ENCODE measurements at places on chromosomes 2 and 18.
A peak's percentile ranks its signal among the peaks of the same experiment; 100 is the strongest.

GRCh38 chr2:162063281-162063680 is 10.7 kb downstream of the DPP4 start:
- DNase-seq = peak; percentile 24

GRCh38 chr2:48247206-48247605 is 282.7 kb upstream of the STON1 start:
- DNase-seq = no peak

DNA sequence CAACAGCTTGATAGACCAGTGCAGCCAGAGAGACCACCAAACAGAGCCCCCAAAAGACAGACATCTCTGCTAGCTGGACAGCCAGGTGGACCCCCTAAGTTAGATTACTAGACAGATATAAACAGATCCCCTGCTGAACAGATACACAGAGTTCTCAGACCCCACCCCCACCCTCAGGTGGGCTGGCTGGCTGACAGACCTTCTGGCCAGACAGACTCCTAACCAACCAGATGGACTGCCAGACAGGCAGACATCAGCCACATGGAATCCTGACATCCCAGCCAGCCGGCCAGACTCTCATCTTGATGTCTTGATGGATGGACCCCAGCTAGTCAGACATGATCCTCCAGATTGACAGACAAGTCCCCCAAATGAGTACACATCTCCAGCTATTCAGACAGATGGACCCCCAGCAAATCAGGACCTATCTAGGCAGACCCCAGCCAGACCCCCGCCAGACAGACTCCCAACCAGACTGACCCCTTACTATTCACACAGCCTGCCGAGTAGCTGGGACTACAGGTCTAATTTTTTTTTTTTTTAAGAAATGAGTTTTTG is 18.0 kb downstream of the PTPN18 start:
- DNase-seq = no peak

GRCh38 chr18:598124-598589 is 1.4 kb downstream of the CLUL1 start:
- no peak for DNase-seq

- no peak for DNase-seq
Measured at GRCh38 chr2:62525549-62526269, 19.7 kb upstream of the TMEM17 start.

DNA sequence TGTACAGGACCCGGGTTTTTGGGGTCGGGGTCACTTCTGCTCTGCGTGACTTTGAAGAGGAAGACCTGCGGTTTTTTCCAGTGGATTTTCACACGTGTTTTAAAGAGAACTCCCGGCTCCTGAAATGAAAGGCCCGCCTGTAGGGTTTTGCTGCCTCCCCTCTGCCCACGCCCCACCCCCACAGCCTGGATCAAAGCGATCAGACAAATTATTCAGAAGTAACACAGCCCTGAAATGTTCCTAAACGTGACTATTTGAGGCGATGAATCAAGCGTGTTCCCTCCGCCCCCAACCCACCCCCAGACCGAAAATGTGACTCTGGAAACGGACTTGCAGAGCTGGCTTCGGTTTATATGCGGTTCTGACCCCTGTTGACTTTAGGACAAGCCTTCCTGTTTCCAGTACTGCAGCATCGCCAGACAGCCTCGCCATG is 28.7 kb upstream of the SMIM21 start:
- peak; percentile 58 for DNase-seq

DNA sequence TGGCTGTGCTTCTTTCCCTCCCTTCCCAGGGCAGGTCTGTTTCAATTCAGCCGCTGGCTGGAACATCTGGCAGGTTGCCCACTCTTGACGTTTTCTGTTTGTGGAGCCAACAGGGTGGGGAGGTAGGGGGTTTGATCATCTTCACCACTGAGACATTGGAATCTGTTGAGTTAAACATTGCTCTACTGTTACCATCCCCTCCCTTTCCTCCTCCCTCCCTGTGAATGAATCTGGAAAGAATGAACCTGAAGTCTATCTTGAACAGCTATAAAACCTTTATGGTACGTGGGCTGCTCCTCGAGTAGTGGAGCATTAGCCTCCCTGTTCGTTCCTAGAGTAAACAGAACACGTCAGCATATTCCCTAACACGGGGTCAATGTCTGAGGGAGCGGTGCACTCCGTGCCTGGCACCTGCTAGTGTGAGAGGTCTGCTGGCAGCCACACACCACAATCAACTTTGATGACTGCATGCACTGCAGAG is 249.9 kb upstream of the RBBP8 start:
- no peak for DNase-seq

DNA sequence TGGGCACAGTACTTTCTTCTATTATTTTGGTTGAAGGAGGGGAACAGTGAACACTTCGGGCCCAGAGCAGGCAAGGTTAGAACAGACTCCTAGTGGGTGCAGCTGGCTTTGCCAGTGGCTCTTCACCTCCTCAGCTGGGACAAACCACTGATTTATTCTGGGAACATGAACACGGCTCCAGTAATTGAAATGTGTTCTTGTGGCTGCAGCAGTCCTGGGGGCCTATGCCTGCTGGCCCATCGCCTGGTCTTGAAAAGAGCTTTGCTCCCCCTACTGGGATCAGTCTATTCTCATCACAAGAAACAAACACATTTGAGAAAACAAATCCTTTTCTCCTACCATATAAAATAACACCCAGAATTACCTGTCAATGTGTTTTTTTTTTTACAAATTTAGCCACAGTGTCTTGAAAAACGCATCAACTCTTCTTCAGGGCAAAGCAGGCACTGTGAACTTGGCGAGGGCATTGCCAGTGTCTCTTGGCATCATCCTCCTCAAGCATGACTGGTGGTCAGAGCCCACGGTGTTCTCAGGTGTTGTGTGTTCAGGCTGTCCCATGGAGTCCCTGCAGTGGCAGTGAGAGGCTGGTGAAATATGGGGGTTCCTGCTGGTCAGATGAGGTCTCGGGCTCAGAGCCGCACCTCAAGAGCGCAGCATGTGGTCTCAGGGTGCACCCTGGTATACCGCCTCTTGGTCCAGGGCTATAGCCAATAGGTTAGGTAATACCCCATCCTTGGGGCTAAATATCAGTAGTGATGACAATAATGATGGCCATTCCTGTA is 51.3 kb downstream of the RNF144A start:
- DNase-seq = no peak

GRCh38 chr2:200443376-200443775 is 66.5 kb downstream of the KCTD18 start:
- DNase-seq = no peak

GRCh38 chr2:43003702-43004101 is 211.3 kb upstream of the HAAO start:
- no peak for DNase-seq

GRCh38 chr2:10019602-10020400 is 23.5 kb upstream of the KLF11 start:
- no peak for DNase-seq

DNA sequence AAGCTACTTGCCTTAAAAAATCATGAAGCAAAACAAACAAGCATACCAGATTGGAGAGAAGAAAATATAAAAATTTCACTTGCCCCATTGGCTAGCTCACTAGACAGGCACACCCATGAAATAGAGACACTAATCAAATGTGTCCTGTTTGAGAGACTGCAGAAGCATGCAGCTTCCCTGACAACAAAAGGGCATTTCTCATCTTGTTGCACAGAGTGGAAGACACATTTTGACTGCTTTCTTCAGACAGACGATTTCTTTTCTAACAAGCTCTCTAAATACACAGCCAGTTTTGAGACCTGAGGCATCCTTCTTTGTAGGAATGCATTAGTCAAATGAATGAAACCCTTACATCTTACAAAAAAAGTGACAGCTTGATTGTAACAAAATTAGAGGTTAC is 1558.6 kb upstream of the NXPH2 start:
- DNase-seq = no peak

- DNase-seq = no peak
Measured at GRCh38 chr2:64263315-64263714, 119.1 kb upstream of the PELI1 start.

GRCh38 chr2:63553049-63553448 is 35.2 kb downstream of the WDPCP start:
- no peak for DNase-seq

DNA sequence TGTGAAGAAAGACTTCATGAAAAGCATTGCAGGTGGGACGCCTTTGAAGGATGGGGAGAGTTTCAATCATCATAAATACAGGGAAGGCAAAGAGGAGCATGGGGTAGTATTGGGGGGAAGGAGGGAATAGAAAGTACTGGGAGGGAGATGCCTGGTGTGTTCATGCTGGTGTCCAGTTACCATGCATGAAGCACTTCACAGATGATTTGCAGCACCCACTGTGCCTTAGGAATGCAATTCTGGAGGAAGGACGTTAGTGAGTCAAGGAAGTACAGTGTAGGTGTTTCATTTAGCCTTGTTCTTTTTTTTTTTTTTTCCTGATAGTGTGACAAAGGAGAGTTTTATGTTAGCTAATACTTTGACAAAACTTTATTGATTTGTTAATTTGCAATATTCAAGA is 36.8 kb downstream of the ADAM23 start:
- DNase-seq = no peak

GRCh38 chr2:166891727-166892126 is 3.4 kb downstream of the XIRP2 start:
- DNase-seq = no peak

DNA sequence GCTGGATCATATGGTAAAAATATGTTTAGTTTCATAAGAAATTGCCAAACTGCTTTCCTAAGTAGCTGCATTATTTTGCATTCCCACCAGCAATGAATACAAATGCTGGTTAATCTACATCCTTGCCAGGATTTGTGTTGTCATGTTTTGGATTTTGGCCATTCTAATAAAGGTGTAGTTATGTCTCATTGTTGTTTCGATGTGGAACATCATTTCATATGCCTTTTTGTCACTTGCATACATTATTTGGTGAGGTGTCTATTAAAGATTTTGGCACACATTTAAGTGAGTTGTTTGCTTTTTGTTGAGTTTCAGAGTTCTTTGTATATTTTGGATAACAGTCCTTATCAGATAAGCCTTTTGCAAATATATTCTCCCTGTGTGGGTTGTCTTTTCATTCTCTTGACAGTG is 299.2 kb upstream of the TFPI start:
- DNase-seq = no peak

DNA sequence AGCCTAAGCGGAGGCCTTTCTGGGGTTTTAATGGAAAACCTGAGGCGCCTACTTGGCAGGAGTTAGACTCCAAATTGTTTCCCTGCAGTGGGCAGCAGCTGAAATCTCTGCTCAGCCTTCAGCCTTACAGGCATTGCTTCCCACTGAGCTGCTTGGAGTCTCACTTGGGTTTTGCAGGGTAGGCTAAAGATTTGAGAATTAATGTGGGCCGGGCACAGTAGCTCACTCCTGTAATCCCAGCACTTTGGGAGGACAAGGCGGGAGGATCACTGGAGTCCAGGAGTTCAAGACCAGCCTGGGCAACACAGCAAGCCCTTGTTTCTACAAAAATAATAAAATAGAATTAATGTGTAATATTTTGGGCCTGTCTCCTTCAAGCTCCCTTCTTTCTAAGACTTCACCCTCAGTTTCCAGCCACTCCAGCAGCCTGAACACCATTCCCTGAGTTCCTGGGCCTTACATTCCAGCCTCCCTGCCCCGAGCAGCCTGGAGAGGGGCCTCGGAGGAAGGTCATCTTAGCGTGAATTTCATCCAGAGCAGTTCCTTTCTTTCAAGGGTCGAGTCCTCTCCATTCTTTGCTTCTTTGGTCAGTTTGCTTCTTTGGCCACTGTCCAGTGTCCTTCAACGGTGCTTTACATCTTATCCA is 9.1 kb upstream of the RAB17 start:
- no peak for DNase-seq

DNA sequence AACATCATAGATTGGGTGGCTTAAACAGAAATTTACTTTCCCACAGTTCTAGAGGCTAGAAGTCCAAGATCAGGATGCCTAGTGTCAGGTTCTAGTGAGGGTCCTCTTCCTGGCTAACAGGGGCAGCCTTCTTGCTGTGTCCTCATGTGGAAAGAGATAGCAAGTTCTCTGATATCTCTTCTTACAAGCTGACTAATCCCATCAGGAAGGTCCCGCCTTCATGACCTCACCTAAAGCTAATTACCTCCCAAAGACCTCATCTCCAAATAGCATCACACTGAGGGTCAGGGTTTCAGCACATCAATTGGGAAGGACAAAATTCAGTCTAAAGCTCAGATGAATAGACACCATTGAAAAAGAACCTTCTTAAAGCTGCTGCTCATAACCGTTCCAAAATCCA is 22.9 kb downstream of the ACVR1 start:
- DNase-seq = no peak

GRCh38 chr2:120401275-120402066 is 55.5 kb downstream of the INHBB start:
- no peak for DNase-seq

- no peak for DNase-seq
Measured at GRCh38 chr2:27809761-27810241, 38.3 kb downstream of the MRPL33 start.

- DNase-seq = no peak
Measured at GRCh38 chr2:99495115-99495860, 5.5 kb upstream of the REV1 start.

DNA sequence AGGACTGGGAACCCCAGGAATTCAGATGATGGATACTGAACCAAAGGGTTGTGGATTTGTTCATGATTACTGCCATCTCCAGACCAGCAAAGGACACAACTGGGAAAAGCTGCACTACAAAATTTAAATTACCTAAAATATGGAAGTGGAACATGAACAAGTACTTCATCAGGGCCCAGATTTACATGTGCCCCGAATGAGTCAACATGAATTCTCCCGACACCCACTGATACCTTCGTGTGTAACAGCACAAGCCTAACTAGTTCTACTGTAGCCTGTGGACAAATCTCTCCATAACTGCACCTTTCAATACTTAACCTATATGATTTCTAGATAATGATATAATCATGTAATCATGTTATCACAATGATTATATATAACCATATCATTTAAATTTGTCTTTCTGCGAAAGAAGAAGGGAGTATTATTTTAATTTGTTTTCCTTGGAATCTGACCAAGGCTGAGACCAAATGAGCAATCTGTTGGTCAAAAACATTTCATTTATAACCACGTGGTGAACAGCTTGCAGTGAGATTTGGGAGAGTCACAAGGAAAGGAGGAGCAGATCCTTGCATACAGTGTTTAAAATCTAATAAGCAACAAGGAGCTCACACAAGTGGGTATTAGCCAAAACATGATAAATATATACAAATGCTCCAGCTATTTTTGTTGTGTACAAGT is 70.5 kb downstream of the CACNB4 start:
- DNase-seq = no peak

GRCh38 chr18:57585855-57586250 is 649 bp downstream of the FECH start:
- peak; percentile 30 for DNase-seq

DNA sequence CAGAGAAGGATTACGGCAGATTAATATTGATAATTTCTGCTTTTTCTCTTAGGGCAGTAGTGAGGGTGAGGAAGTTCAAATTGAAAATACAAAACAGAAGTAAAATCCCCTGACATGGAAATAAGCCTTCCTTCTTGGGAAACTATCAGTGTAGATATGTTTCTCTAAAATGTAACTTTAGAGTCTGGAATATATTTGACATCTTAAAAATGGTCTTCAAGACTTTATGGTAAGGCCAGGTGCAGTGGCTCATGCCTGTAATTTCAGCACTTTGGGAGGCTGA is 33.0 kb downstream of the INPP5D start:
- DNase-seq = no peak

- no peak for DNase-seq
Measured at GRCh38 chr2:82796132-82796531, 1662.9 kb downstream of the SUCLG1 start.

- no peak for DNase-seq
Measured at GRCh38 chr18:24702001-24702515, 241.6 kb downstream of the HRH4 start.

Measured in stimulated activated CD4-positive, alpha-beta T cell treated with anti-CD3 and anti-CD28 coated beads, Interleukin-15, amount 100 ng/mL, for 24 hours (primary cell).